SHP77 (cell line): ENCODE measurements at places on chromosomes 16 and 17.

GRCh38 chr16:12674071-12674470, 129.6 kb downstream of the CPPED1 start:
- no peak for DNase-seq

DNA sequence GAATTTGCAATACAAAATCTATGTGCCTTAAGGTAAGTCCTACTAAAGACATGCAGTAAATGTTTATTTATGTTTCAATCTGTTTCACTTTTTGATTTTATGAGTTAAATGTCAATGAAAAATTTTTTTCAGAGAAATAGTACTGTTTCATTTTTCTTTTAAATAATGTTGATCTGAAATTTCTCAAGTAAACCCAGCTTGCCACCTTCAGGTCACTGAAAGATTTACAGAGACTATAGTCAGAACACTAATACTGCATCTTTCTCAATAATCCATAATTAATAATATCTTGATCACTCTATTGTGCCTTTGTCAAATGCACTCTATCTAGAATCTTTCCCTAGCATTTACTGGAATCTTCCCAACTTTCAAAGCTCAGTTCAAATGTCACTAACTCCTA, 6.5 kb upstream of the DHX40 start:
- no peak for DNase-seq

DNA sequence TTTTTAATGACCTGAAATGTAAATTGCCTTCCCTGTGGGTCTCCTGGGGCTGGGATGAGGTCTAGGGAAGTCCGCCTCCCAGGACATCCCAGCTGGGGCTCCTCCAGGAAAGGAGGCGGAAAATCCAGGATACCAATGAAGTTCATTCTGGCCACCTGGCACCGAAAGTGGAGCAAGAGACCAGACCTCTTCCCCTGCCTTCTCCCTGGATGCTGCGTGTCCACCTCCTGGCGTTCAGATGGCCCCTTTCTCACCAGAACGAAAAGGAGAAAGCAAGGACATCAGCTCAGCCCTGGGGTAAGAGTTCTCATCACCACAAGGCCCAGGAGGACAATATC, 20.4 kb downstream of the RBFOX3 start:
- no peak for DNase-seq

DNA sequence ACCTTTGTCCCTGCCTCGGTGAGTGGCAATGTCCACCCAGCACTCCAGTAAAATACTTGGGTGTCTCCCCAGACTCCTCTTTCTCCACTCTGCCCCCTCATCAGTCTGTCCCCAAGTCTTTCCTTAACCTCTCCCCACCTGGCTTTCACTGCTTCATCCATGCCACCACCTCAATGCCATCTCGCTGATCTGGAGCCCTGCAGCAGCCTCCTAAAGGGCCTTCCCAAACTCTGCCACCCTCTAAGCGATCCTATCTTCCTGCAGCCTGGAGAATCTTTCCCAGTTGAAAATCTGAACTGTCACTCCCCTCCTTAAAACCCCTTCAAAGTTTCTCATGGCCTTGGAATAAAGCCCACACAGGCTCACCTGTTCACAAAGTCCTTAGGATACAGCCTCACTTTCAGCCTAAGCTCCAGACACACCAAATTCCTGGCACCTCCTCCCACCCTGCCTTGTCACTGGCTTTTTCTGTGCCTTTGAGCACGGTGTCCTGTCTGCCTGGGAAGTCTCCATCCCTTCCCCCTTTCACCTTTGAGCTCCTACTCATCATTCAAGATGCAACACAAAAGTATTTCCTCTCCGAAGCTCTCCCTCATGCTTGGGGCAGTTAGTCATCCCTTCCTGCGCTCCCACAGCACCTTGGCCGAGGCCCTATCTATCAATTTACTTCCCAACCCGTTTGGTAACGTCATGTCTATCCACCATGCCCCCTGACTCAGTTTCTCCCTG, 2.8 kb downstream of the WNK4 start:
- DNase-seq: no peak

GRCh38 chr16:24149102-24149501, 107.0 kb upstream of the CACNG3 start:
- DNase-seq: no peak

- no peak for DNase-seq
Observed at GRCh38 chr17:45042346-45043120, 8.9 kb downstream of the DCAKD start.
